ENCODE measurements at places on chromosomes 6 and 20.

DNA sequence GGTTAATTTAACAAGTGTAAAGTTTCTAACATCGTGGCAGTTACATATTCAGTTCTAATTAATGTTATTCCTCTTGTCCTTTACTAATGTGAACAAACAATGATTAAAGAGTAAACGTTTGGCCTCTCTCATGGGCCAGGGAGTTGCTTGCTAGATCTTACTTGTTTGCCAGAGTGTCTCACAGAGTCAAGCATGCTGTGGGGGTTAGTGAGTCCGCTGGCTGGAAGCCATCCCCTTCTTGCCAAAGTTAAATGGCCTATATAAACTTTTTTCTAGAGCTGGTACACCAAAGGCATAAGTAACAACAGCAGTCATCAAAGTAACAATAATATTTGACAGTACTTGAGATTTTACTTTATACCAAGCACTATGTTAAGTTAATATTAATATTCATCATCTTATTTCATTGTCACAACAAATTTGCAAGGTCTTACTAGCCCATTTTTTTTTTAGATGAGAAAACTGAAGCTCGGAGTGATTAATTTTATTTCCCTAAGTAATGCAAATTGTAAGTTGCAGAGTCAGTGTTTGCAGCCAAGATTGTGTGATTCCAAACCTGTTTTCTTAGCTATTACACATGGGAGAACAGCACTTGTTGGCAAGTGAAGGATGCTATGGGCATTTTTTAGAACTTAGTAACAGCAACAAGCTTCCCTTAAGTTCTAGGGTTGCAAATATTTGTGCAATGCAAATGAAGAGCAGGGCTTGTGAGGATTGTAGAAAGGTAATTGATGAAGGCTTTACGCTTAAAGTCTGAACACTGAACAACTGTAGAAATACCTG is 224.5 kb downstream of the RFPL4B start:
- DNase-seq = peak; percentile 50

GRCh38 chr6:18212231-18212630 is 52.1 kb downstream of the DEK start:
- DNase-seq = no peak

DNA sequence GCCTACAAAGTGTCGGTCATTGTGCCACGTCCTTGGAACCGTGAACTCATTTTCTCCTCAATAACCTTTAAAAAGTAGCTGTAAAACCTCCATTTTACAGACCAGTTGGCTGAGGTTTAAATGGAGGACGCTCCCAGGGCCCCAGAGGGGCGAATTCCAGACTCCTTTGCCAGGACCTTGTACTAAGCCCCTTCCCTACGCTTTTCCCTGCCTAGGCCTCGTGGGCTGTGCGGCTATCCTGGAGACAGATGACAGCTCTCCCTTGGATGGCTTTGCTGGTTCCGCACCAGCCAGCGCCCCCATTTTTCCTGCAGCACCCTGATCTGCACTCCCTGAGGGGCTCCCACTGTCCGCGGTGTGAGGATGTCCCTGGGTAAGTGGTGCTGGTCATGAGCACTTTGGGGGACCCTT is 12.1 kb upstream of the SNHG17 start:
- no peak for DNase-seq

GRCh38 chr6:79648328-79648727 is 17.2 kb downstream of the SH3BGRL2 start:
- DNase-seq = no peak

DNA sequence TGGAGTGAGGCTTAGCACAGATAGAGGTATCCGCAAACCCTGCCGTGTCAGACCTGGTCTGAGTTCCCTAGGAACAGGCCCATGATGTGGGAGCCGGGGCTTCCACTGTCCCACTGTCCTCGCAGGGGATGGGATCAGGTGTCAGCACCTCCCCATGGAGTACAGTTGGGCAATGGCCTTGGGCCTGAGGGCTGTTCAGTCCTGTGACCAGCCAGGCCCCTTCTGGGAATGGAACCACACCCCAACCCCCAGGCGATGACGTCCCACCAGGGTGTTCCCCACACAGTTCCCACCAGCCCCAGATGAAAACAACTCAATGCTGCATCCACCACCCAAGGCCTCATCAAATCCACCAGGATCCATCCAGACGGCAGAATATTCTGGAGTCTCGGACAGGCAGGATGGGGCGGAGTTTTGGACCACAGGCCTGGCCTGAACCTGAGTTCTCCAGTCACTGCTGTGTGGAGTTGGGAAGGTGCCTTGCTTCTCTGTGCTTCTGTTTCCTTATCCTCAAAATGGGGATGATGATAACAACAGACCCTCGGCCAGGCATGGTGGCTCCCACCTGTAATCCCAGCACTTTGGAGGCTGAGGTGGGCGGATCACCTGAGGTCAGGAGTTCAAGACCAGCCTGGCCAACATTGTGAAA is 62.2 kb downstream of the UBE2V1 start:
- DNase-seq = no peak

DNA sequence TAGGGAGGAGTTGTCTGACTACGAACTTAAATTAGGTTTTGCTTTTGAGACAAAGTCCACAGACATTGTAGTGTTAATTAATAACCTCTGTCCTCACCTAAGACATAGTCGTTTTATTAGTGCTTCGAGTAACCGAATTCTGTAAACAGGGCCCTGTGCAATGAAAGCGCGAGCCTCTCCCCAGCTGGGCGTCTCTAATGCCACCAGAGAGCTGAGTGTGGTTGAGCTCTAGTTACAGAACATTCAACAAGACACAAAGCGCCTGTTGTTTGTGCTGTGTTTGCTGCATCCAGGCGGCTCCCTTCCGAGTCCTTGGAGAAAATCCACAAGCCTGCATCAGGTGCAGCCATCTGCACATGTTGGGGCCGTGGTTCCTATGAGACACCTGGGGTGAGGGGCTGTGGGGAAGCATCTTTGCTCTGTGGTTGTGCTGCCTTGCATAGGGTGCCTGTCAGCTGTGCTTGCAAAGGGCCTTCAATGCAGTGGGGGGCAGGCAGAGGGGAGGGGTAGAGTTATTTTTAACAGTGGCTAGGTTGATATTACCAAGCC is 63.9 kb downstream of the CD164 start:
- DNase-seq = no peak

GRCh38 chr6:91718198-91718597 is 1131.3 kb upstream of the MAP3K7 start:
- no peak for DNase-seq

- DNase-seq = no peak
These were observed 3.1 kb downstream of the COL12A1 start for GRCh38 chr6:75202676-75203131.

DNA sequence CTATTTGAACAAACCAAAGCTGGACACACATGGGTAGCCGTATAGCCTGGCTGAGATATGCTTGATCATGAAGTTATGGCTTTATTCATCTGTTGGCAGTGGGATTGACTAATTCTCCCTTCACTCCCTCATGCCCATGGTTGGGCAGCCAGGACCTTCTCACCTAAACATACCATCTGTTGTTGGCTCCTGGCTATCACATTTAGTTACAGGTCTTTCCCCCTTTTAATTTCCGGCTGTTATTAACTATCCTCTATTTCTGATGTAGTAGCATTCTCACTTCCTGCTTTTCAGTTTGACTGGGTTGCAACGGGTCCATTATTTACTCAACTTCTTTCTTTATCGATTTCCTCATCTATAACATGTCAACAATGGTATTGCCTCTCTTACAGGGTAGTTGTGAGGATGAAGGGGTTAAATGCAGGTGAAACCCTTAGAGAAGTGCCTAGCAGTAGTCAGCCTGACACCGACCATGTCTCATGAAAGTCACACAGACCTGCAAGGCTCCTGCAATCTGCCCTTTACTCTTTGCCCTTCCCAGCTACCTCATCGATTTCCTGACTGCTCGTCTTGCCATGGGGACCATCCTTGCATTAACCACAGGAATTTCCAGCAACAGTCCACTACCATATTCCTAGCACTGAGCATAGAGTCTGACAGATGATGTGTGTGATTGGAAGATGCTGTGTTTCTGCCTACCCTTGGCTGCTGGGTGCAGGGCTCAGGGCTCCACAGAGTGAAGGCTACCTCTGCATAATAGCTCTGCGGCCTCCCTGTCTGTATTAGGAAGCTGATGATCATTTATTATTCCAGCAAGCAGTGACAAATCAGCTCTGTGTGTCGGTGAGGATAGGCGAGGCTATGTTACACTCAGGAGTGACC is 42.2 kb downstream of the PPP1R14C start:
- no peak for DNase-seq

DNA sequence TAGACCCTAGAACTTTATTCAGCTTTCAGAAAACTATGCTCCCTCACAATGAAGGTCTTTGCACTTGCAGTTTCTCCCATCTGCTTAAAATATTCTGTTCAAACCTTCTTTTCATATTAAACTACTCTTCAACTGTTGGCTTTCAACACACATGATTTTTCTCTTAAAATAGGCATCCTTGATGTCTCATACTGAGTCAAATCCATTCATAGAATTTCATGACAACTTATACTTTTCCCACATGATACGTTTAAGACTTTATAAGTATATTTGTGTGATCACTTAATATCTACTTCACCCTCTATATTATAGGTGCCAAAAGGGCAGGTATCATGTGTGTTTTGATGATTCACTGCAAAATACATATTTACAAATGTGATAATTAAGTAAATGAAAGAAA is 412.5 kb downstream of the MMUT start:
- DNase-seq = no peak

DNA sequence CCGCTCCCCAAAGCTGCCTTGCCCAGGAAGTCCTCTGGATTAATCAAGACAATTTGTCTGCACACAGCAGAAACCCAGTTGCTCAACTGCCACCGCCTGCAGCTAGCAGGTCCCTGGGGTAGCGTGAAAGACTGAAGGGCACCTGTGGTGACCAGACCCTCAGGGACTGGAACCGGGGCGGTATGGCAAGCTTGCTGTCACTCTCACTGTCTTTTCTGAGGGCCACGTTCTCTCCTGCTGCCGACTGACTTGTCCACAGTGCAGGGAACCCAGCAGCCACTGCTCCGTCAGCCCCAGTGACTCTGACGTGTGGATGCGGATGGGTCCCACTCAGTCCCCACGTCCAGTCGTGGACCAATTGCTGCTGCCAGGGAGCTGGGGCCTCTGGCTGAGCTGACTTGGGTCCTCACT is 72.8 kb upstream of the PMEPA1 start:
- DNase-seq = no peak

DNA sequence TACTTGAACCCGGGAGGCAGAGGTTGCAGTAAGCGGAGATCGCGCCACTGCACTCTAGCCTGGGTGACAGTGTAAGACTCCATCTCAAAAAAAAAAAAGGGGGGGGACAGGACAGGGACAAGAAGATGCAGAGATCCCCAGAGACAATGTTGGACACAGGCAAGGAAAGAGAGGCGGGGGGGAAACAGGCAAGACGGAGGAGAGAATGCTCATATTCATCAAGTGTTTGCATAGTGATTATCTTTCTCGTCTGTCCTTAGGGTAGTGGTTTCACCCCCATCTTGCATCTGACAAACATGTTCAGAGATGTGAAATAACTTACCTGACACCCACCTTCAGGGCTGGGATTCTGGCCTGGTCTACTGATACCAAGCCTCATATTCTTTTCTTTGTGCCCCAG is 29.0 kb downstream of the CHMP4B start:
- no peak for DNase-seq

- no peak for DNase-seq
These were observed 102.8 kb downstream of the ATXN1 start for GRCh38 chr6:16658348-16659034.

GRCh38 chr6:167323111-167323510 is 1.8 kb upstream of the TTLL2 start:
- DNase-seq = no peak

- DNase-seq = no peak
These were observed 13.0 kb downstream of the UQCC2 start for GRCh38 chr6:33698494-33698893.
